ENCODE measurements at places on chromosomes 4 and X.

DNA sequence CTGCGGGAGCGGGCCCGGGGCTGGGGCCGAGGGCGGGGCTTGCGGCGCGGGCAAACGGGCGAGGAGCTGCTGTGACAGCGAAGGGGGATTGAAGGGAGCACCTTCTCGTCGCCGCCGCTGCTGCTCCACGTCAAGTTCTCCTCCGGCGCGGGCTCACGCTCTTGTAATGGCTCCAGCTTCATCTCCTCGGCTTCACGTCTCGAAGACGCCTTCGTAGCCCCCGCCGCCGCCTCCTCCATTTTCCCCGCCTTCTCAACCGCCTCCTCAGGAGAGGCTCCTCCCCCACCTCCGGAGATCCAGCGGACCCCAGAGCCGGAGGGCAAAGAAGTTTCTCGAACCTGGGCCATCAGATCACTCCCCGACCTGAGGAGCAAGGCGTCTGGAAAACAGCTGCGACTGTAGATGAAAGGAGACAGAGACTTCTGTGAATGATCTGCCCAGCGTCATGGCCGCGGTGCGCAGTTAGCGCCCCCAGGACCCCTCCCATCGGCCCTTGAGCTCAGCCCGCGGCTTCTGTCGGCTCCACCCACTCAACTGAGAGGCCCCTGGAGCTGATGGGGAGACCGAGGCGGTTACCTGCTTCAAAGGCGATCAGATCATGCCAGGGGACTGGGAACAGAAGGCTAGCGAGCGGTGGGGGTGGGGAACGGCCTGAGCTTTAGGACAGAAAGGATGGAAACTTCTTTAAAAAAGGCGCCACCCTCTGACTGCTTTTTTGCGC is 895 bp downstream of the USP51 start:
- DNase-seq = peak; percentile 39

GRCh38 chrX:49282647-49283011 is 13.0 kb downstream of the PPP1R3F start:
- DNase-seq = peak; percentile 30

GRCh38 chr4:52665592-52665991 is 6.5 kb upstream of the USP46 start:
- DNase-seq = peak; percentile 28

- DNase-seq = no peak
Observed at GRCh38 chr4:10114147-10114546, 2.5 kb downstream of the WDR1 start.

DNA sequence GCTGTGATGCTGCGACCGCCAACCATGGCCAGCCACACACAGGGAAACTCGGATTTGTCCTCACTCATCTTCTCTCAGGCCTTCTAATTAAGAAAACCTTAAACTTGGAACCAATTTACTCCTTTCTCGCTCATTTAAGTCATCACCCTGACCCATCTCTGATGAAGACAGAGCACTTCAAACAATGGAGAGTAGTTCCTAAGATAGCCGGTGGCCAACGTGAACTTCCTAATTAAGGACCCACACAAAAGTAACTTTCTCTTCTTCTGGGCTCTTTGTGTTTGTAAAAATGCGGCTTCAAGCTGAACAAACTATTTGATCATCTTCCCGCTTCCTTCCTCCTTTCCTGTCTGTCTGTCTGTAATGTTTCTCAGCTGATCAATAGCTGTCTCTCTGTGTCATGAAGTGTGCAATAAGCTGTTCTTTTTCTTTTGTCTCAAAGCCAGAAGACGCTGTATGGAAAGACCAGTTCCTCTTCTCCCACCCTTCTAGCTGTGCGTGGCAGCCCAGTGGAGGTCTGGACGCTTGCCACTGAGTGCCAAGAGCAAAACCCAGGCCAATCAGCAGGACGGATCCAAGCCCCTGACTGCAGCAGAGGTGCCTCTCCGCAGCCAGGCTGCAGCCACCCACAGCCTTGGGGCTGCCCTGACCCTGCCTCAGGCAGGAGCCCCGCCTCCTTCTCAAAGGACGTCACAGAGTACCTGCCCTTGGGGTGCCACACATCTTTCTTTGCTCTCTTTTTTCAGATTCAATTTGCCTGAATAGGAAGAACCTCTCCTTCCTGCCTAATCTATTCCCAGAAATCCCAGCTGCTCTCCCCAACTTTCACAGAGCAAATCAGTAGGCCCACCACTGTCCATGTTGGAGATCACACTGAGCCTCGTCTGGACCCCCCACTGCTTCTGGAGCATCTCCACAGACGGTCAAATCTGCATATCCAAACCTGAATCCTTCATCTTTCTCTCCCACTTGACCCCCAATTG is 59.3 kb downstream of the MAML3 start:
- no peak for DNase-seq

DNA sequence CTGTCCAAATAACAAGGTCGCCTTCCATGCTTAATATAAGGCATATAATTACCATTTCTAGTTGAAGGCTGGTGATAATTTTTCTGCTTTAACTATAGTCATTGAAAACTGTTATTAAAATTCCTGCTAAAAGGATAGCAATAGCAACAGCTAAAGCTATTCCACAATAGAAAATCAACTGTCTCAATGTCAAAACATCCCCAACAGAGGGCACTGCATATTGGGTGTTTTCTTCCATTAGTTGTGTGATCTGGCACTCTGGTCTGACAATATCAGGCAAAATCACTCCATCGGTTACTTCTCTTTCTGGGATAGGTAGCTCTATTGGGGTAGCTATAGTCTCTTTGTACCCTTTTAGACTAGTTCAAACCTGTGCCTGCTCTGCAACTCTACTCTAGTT is 53.5 kb downstream of the TMPRSS11F start:
- no peak for DNase-seq

- peak; percentile 20 for DNase-seq
Observed at GRCh38 chr4:143085224-143085623, 99.5 kb upstream of the USP38 start.

DNA sequence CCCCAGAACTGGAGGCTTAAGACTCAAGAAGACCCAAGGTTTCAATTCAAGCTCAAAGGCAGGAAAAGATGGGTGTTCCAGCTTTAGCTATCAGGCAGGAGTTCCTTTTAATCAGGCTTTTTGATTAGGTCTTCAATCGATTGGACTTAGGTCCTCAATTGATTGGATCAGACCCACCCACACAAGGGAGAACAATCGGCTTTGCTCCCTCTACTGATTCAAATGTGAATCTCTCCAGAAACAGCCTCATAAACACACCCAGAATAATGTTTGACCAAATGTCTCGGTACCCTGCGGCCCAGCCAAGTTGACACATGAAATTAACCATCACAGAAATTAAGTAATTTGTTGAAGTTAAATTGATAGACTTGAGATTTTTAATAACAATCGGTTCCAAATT is 917.1 kb upstream of the FTHL17 start:
- DNase-seq = no peak

DNA sequence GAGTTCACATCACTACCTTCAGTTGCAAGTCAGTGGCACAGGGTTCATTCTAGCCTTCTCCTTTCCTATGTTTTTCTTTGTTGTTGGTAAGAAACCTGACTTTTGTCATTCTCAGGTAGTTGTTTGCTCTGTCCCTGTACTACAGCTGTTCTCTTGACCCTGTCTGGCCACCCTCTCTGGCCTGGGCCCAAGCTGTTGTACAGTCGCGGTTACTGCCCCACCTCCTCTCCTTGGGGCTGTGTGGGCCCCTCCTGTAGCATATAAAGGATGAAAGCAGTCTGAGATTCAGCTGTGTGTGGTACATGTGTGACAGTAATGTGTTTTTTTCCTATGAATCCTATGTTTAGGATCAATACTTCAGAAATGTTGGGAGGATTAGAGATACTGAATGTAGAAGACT is 12.5 kb downstream of the MOB1B start:
- peak; percentile 14 for DNase-seq

DNA sequence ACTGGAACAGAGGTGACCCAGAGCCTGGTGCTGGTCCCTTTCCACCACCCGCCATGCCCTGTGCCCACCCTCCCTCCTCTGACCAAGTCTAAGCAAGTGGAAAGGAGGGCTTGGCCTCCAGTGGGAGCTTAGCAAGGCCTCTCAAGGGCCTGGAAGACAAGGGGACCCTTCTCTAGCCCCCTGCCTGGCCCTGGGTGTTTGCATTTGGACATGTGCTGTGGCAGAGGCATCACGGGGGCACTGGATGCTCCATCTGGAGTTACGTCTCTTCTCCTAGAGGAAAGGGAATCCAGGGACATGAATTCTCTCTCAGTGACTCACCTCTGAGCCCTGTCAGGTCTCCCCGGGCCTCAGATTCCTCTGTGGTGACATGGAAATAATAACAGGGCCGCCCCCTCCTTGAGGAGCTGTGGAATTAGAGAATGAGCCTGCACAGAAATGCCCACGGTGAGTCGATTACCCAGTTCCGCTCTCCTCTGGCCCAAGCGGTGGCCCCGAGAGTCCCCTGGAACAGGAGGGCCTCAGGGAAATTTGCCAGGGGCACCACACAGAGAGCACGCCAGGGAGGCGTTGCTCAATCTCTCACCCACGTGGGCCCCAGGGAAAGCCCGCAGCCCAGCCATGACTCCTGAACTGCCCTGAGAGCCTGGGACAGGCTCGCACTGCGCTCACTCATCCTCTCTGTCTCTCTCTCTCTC is 189.6 kb downstream of the BCOR start:
- DNase-seq = peak; percentile 92

DNA sequence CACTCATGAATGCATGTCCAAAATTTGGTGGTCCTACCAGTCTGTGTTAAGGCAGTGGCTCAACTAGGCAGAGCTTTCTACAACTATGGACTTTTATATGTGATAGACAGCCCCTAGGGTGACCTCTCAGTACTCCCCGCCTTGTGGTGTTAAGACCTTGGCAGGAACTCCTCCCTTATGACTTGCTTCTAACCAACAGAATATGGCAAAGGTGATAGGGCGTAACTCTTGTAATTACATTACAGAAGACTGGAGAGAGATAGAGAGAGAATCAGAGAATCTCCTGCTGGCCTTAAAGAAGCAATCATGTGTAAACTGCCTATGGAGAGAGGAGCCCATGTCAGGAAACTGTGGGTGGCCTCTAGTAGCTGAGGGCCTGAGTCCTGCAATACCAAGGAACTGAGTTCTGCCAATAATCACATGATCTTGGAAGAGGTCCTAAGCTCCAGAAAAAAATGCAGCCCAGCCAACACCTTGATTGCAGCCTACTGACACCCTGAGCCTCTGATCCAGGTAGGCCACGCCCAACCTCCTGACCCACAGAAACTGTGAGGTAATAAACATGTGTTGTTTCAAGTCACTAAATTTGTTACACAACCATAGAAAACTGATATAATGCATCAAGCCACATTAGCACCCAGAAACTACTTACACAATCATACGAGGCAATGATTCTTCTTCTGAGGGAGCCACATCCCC is 68.9 kb downstream of the INPP4B start:
- DNase-seq = peak; percentile 12

DNA sequence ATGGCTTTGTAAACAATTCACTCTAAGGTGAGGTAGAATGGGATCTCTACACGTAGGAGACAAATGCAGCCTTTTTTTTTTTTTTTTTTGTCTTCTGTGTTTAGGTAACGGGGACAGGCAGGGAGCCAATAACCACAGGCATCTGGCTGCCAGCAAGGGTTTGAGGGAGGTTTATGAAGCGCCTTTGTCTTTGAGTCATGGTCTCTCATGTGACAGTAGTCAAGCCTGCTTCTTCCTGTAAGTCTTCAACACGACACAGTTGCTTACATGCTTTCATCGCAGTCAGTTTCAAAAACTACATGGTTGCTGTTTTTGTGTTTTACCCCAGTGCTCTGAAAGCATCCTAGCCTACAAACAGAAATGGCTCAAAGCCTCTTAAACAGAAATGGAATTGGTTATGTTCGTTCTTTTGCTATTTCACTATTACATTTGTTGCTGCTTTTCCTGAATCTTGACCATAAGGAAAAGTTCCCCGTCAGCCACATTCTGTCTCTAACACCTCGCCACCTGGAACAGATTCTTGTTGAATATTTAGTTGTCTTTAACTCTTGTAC is 127.8 kb upstream of the METTL14 start:
- peak; percentile 19 for DNase-seq

DNA sequence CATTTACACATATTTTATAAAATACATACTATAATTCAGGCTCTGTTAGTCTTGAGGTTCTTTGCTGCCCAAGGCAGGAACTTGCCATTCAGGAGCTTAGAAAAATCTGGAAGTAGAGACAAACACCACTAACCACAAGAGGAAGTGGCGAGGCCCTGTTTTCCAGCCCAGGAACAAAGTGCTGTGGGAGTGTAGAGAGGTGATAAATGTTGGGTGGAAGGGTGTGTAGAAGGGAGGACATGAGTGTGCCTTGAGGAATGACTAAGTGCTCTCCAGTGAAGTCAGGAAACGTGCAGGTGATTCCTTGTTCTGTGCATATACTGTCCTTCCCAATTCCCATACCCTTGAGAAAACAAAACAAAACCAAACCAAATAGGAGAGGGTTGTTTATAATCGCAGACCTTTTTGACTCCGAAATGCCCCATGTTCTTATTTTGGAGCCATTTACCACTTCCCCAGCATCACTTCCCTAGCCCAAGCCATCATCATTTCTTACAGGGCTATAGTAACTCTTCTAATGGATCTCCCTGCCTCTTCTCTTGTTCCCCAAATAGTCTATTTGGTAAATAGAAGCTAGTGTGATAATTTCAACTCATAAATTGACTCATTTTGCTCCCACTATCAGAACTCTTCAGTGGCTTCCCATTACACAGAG is 83.2 kb downstream of the GPAT3 start:
- DNase-seq = peak; percentile 20

DNA sequence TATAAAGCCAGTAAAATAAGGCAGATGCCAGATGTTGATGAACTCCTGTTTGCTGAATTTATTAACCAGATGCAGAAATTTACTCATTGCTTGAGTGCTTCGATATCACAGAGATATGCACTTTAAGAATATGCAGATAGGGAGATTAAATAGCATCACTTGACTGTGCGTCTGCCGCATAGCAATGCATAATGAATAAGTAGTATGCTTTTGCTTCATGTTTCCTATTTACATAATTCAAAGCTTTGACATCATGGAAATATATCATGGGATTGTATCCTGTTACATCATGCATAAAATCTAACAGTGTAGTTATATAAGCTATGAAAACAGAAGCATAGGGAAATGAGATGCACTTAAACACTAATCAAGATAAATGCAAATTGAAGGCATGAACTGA is 45.9 kb downstream of the VEGFC start:
- peak; percentile 31 for DNase-seq

DNA sequence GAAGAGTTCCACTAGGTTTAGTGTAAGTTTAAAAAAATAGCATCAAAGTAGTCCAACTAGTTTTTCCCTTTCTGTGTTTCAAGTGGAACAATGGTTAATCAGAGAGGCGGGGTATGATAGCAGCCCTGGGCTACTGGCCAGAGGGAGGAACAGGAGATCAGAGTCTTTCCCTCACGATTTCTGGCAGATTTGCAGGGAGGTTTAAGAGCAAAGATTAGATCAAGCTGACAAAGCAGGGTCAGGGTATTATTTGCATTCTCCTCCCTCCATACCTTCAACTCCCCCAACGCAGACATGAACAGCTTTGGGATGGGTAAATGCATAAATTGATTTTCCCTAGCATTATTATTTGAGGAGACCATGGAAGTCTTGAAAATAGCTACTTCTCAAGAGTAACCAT is 277.6 kb upstream of the DIAPH2 start:
- peak; percentile 47 for DNase-seq

DNA sequence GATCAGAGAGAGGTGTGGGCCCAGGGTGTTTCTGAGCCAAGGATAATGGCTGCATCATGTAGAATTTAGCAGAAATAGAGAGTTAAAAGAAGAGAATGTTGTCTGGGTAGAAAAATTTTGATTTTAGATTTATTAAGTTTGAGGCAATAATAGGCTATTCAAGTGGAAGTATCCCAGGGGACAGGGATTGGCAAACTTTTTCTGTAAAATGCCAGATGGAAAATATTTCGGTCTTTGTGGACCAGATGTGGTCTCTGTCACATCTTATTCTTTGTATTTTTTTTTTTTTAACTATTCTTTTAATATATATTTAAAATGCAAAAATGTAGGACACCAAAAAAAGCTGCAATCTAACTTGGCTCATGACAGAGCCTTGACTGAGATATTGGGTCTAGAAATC is 33.1 kb downstream of the IL15 start:
- DNase-seq = no peak

All from fibroblast of villous mesenchyme (primary cell).